ENCODE measurements at places on chromosomes 4 and X.

GRCh38 chrX:102708900-102709299 lies 3.3 kb upstream of the GPRASP2 start:
- no peak for DNase-seq

DNA sequence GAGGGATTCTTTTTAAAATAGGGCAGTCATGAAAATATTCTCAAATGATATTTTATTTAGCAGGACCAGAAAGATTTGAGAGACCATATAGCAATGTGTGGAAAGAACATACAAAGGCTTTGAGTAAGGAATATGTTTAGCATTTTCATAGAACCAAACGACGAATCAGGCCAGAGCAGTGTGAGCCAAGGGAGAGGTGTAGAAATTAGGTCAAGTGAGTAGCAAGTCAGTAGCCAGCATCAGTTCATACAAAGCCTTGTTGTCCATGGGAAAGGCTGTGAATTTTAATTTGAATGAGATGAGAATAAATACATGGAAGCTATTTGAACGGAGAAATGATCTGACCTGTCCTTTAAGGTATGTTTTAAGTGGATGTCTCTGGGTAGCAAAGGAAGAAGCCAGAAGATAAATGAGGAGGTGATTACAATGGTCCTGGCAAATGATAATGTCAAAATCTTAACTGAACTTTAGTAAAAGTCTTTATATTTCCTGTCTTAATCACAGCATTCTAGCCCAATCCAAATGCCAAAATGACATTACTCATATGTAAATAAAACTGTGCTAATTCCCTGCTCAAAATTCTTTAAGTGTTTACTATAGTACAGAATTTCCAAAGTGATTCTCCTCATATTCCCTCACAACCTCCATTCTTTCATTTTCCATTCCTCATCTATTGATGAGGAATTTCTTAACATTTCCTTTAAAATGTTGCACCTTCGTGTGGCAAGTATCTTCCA lies 155.7 kb upstream of the SLIT2 start:
- no peak for DNase-seq

DNA sequence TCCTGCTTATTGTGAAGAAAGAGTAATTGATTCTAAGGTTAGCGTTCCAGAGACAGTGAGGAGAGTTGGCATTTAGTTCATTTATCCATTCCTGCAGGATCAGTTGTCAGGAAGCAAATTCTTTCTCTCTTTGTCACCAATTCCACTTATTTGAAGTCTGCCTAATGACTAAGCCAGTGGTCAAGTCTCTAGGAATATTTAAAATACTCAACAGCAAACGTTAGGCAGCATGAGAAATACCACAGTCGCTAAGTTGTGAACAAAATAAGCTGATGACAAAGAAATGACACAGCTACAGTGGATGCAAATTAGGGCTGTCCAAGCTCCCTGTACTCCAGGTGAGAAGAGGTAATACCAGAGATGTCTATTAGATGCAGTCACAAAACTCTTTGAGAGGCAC lies 6.6 kb upstream of the MAGEB17 start:
- peak; percentile 71 for DNase-seq

GRCh38 chrX:102546828-102547493 lies 30.4 kb upstream of the TMSB15A start:
- DNase-seq, result no peak

- no peak for DNase-seq
Measured at GRCh38 chrX:154486052-154486395, 391 bp downstream of the UBL4A start.

GRCh38 chr4:74267998-74268606 lies 40.2 kb upstream of the EPGN start:
- peak; percentile 79 for DNase-seq

- no peak for DNase-seq
Measured at GRCh38 chr4:14368391-14368790, 633.9 kb upstream of the CPEB2 start.

DNA sequence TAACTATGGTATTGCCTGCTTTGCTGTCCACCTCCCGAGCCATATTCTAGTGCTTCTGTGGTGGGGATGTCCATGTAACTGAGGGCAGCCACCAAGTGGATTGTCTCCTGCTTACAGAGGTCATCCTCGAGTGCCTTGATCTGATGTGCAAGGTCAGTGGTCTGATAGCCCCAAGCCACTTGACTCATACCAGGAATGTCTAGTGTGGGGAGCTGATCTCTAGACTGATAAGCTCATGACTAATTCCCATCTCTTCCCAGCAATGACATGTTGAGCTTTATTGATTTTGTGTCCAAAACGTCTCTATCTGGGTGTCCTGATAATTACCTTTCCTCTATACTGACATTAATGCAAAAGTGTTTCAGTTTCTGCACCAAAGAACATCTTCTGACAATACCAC lies 168.4 kb upstream of the WDR1 start:
- DNase-seq, result no peak

DNA sequence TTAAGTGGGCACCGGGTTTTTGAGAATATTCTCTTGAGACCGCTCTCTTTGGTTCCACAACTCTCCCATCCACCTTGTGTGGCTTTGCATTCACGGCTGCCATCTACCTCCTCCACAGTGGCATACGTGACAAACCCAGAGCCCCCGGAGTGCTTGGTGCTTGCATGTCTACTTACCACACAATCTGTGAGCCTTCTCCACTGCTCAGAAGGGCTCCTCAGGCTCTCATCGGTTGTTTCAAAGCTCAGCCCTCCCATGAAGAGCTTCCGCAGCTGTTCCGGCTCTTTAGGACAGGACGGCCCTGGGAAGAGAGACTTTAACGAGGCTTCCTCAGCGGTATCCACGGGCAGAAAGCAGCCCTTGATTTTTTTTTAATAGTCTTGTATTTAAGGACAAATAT lies 167.6 kb upstream of the ANK2 start:
- DNase-seq, result no peak

GRCh38 chr4:76708971-76709771 lies 188.8 kb downstream of the SOWAHB start:
- no peak for DNase-seq

GRCh38 chr4:61663310-61663709 lies 463.2 kb downstream of the ADGRL3 start:
- DNase-seq, result no peak

- no peak for DNase-seq
Measured at GRCh38 chr4:100635899-100636298, 118.1 kb upstream of the EMCN start.

- no peak for DNase-seq
Measured at GRCh38 chr4:26802790-26803189, 57.9 kb upstream of the STIM2 start.

- DNase-seq, result no peak
Measured at GRCh38 chr4:90375081-90375480, 247.9 kb downstream of the CCSER1 start.

GRCh38 chrX:74232859-74233258 lies 71.1 kb upstream of the ZCCHC13 start:
- DNase-seq, result peak; percentile 29

- DNase-seq, result no peak
Measured at GRCh38 chr4:103052779-103053178, 23.8 kb downstream of the SLC9B2 start.

GRCh38 chr4:79476196-79476595 lies 68.2 kb upstream of the GK2 start:
- DNase-seq, result no peak

- no peak for DNase-seq
Measured at GRCh38 chrX:137915466-137915865, 349.5 kb downstream of the ZIC3 start.

DNA sequence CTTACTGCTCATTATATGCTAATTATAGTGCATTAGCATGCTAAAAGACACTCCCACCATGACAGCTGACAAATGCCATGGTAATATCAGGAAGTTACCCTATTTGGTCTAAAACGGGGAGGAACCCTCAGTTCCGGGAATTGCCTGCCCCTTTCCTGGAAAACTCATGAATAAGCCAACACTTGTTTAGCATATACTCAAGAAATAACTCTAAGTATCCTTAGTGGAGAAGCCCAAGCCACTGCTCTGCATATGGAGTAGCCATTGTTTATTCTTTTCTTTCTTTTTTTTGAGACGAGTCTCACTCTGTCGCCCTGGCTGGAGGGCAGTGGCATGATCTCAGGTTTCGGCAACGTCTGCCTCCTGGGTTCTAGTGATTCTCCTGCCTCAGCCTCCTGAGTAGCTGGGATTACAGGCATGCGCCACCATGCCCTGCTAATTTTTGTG lies 15.5 kb downstream of the NUDT6 start:
- no peak for DNase-seq

- DNase-seq, result no peak
Measured at GRCh38 chr4:5693871-5694270, 14.5 kb downstream of the EVC2 start.

DNA sequence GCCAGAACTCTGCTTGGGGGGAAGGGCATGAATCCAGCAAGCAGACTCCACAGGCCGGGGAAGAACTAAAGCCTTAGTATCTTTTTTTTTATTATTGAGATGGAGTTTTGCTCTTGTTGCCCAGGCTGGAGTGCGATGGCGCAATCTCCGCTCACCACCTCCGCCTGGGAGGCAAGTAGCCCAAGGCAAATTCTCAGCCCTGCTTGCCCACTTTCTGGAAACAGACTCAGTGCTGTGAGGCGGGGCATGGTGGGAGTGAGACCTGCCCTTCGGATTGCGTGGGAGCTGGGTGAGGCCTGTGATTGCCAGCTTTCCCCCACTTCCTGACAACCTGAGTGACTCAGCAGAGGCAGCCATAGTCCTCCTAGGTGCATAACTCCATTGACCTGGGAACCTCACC lies 348.8 kb downstream of the GASK1B start:
- peak; percentile 96 for DNase-seq

DNA sequence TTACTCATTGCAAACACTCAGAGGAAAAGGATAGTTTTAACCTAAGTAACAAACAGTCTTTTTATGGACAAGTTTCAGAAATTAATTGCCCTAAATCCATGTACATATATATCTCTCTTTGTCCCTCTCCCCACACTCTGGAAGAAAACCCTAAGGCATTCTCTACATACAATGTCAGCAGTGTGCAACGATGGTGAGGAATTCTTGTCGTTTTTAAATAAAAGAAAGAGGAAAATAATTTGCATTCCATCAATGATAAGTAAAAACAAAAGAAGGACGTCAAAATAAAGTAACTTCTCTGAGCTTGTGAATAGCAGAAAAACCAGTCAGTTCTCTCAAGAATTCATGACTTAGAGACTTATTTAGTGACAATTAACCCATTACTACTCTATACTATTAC lies 550.5 kb upstream of the DIPK2B start:
- DNase-seq, result no peak

GRCh38 chr4:14267373-14268060 lies 640.0 kb upstream of the BOD1L1 start:
- no peak for DNase-seq

DNA sequence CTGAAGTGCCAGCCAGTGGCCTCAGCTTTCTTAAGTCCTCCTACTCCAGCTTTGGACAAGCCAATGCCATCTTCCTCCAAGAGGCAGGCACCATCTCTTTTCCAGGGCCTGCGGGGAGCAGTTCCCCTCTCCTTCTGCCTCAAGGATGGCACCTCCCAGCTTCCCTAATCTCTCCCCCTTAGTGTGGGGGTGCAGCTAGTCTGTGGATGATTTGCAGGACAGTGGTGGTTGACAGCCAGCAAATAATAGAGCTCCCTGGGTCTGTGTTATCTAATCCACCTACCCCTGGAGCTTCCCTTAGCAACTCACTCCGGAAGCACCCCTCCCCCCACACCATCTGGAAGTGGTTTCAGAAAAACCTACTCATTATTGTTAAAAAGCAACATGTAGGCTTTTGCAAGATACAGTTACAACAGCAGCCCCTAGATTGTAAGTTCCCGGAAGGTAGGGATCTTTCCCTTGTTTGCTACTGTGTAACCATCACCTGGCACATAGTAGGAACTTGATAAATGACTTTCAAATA lies 247.1 kb downstream of the BCOR start:
- no peak for DNase-seq

- peak; percentile 11 for DNase-seq
Measured at GRCh38 chrX:45852884-45853283, 652.2 kb upstream of the DIPK2B start.

GRCh38 chr4:119647558-119647957 lies 19.0 kb upstream of the PDE5A start:
- DNase-seq, result no peak

- DNase-seq, result no peak
Measured at GRCh38 chr4:91092398-91092980, 965.3 kb downstream of the CCSER1 start.

DNA sequence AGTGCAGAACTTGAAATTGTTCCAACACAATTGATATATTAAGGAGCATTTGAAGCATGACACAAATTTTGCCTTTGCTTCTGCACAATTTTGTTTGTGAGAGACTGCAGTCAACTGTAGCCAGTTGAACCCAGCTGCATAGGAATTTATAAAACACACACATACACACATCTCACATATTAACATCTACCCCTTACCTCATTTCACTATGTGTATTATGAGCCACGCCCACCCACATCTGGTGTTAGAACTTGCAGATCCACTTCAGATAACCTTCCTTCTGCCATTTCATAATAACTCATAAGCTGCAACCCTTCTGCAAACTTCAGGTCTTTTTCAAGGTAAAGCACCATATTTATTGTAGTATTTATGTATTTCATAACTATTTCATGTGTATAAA lies 188.1 kb upstream of the WDFY3 start:
- no peak for DNase-seq

GRCh38 chr4:30619679-30620078 lies 100.5 kb upstream of the PCDH7 start:
- no peak for DNase-seq

DNA sequence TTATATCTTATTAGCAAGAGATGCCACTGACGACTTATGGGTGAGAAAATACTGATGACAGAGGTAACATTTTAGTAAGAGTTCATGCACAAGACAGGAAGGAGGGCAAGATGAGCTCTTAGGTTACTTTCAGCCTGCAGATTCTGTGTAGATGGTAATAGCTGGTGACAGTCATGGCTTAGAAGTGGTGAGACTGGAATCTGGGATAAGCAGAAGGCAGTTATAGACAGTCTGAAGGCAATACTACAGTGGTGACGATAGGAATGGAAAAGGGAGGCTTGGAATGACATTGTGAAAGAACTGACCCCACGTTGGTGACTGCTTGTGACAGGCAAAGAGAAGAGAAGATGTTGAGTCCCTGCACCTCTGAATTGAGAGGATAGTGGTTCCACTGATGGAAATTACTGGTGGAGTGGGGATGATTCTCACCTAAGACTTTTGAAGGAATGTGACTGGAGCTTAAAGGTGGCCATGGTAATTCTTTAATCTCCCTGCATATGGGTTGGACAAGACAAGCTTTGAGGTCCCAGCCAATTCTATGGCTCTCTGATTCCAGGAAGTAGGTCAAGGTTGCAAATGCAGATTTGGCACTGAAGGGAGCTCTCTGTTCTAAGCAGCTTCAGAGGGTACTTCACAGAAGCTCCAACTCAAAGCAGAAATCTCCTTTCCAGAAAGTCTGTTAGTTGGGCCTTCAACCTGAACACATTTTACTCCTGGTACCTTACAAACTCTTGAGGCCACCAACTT lies 99.7 kb downstream of the RASL11B start:
- DNase-seq, result no peak

GRCh38 chrX:70755850-70756249 lies 152.7 kb downstream of the TEX11 start:
- DNase-seq, result no peak

DNA sequence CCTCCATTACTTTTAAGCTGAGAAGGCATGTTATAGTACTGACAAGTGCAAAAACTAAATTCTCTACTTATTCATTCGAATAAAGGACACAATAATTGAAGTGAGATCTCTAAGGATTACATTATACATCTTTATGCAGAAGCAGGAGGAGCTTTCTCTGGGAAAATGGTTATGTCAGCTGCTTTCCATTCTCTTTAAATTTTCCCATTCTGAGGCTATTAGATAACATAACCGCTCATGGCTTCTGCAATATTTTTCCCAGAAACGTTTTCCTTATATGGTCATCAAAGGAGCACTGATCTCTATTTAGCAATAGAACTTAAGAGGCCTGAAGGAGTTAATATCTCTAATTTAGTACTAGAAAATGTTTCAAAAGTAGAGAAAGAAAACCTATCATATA lies 221.6 kb downstream of the NSUN7 start:
- DNase-seq, result no peak
